Left colon (tissue), 2 donors: ENCODE measurements at places on chromosomes 12 and 14.

DNA sequence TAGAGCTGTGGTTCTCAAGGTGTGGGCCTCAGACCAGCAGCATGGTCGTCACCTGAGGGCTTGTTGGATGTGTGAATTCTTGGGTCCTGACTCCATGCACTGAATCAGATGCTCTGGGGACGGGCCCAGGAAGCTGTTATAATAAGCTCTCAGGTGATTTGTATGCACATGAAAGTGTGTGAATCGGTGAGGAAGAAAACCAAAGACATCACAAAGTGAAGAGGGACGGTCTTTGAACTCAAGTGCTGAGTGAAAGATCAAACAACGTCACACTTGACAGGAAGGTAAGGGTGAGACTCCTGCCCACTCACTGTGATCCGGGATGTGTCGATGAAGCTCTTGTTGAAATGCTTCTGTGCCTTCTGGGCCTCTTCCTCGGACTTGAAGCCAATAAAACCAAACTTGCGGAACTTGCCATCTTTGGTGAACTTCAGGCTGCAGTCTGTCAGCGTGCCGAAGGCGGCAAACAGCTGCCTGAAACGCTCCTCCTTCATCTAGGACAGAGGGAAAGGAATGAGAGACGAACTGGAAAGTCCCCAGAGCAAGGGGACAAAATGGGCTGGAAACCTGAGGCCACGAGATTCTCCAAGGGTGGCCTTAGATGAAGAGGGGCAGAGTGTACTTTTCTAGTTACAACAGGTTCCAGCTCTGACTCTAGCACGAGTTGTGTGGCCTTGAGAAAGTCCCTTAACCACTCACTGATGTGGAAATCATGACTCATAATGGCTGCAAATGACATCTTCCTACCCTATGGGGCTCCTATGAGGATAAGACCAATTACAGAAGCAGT is 4.0 kb downstream of the RBM19 start:
- no peak for DNase-seq

- DNase-seq = no peak
Measured at GRCh38 chr12:28930704-28931103, 218.4 kb upstream of the FAR2 start.

GRCh38 chr12:108612788-108613282 is 15.0 kb upstream of the TMEM119 start:
- DNase-seq = no peak

GRCh38 chr12:18521461-18521860 is 216.4 kb downstream of the PLCZ1 start:
- no peak for DNase-seq

DNA sequence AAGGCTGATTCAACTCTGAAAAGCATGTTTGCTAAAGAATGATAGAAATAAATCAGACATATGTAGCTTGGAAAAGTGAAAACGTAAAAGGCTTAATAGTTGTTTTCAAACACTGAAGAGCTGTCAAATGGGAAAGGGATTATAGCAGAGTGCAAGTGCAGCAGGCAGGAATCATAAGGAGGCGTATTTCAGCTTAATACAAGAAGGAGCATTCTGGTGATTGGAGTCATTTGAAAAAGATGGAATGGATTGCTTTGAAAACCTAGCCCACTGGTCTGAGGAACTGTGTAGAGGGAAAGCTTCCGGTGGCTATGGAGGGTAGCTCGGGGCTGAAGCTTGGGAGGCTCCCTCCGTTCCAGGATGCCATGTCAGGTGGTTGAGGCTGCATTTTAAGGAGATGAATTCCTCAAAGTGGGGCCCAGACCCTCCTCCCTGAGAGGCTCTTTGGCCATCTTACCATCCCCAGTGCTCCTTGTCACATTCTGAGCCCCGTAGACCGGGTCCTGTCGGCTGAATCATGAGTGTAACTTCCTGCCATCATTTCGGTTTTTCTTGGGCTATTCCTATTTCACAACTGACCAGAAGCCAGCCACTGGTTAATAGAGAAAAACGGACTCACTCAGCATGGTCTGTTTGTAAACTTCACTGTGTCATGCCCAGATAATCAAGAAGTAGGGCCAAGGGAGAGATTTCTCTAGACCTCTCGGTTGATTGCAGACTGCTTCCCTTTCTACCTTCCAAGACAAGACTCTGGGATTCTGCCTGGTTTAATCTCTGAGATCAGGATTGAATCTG is 6.5 kb downstream of the WNT5B start:
- DNase-seq = no peak

- no peak for DNase-seq
Measured at GRCh38 chr12:66072566-66072965, 58.0 kb downstream of the LLPH start.

DNA sequence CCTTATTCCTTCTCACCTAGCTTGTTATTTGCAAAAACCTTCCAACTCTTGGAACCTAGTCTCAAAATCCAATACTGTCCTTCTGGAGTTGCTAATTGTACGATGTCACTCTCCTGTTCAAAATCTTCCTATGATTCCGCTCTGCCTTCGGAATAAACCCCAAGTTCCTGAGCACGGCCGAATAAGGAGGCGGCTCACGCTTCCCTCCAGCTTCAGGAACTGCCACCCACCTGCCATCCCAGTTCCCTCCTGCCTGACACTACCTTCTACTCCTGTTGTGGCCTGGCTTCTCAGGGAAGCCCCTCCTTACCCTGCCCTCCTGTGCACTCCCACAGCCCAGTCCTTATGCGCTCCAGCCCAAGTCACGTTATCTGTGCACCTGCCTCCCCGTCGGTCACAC is 73.2 kb downstream of the SETD3 start:
- DNase-seq = no peak

DNA sequence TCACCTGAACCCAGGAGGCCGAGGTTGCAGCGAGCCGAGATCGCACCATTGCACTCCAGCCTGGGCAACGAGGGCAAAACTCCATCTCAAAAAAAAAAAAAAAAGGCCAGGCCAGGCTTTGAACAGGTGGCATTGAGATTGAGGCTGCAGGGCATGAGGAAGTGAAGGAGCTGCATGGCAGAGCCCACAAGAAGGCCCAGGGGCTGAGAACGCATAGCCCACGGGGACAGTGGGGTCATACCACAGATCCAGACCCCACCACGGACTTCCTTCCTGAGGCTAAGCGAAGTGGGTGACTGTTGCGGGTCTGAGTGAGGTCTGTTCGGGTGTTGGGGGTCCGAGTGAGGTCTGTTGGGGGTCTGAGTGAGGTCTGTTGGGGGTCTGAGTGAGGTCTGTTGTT is 7.8 kb downstream of the JAG2 start:
- no peak for DNase-seq

DNA sequence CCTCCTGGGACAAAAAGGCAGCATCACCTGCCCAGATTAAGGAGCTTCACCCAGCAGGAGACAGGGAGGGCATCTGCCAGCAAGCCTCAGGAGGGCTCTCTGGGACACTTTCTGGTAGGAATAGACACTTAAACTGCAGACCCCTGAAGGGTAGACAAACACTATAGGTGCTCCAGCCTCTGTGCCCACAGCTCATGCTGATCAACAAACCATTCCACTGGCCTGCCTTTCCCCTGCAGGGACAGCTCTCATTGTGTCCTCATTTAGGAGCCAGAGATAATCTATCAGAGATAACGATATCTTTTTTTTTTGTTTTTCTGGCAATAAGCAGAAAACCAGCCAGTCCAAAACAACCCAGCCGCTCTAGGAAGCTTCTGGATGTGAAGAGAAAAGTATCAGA is 251.8 kb upstream of the CCDC196 start:
- no peak for DNase-seq

GRCh38 chr12:58028294-58028693 is 86.9 kb downstream of the ATP23 start:
- DNase-seq = no peak

GRCh38 chr14:104424406-104425072 is 155.0 kb upstream of the C14orf180 start:
- DNase-seq = no peak

- DNase-seq = no peak
Measured at GRCh38 chr14:71933001-71933587, 865 bp downstream of the RGS6 start.

GRCh38 chr14:34426313-34427295 is 35.4 kb downstream of the SPTSSA start:
- peak; percentile 64 for DNase-seq

GRCh38 chr14:101476916-101477553 is 84.3 kb upstream of the DIO3 start:
- DNase-seq = peak; percentile 77

- no peak for DNase-seq
Measured at GRCh38 chr12:94525951-94526350, 66.3 kb upstream of the CEP83 start.
